Activated naive CD8-positive, alpha-beta T cell treated with anti-CD3 and anti-CD28 coated beads, Interleukin-2, amount 10 ng/mL, durations not matched to agents 7 days and 5 days (primary cell): ENCODE measurements at places on chromosomes 2 and 18.
A peak's percentile ranks its signal among the peaks of the same experiment; 100 is the strongest.

DNA sequence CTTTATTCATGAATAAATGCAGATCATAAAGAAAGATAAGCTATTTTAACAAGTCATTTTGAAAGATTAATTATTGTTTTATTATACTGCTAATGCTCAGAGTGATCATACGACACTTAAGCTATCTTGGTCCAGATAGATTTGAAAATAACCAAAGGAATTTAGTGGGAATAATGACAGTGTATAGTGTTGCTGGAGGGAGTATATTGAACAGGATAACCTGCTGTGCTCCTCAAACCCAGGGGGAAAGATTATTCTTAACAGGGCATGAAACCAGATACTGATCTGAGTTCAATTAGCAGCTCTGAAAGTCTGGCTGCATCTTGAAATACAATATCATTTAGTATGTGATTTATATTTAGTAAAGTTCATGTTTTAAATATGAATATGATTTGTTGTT, 216.3 kb upstream of the ITGA4 start:
- peaks cover 28% of the 10 kb centered on the region for H3K4me1 ChIP-seq
- no peak overlapping the region for H3K27ac ChIP-seq
- no peak for DNase-seq
- no peaks in the 10 kb centered on the region for H3K27me3 ChIP-seq
- H3K4me3 ChIP-seq, result no peak overlapping the region

DNA sequence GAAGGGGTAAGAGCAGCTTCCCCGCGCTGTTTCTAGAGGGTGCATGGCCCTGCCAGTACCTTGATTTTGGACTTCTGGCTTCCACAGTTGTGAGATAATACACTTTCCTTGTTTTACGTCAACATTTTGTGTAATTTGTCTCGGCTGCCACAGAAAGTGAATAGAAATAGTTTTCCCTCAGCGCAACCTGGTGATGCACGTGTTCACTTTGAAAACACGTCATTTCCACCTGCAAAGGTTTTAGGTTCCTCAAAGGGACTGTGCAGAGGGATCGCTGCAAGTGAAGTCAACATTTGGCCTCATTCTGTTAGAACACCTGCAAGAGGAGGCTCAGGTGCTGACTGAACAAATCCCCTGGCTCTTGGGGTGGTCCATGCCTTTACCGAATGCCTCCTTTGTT, 71.7 kb downstream of the LONRF2 start:
- no peaks in the 10 kb centered on the region for H3K4me1 ChIP-seq
- H3K27ac ChIP-seq, result no peak overlapping the region
- DNase-seq, result no peak
- peaks cover 6% of the 10 kb centered on the region for H3K27me3 ChIP-seq
- no peaks in the 10 kb centered on the region for H3K36me3 ChIP-seq

GRCh38 chr2:221973502-221973901, 325.3 kb downstream of the PAX3 start:
- DNase-seq, result no peak
- no peaks in the 10 kb centered on the region for H3K36me3 ChIP-seq
- no peak overlapping the region for H3K27ac ChIP-seq
- H3K27me3 ChIP-seq, result no peaks in the 10 kb centered on the region

- H3K36me3 ChIP-seq, result no peaks in the 10 kb centered on the region
- no peaks in the 10 kb centered on the region for H3K27me3 ChIP-seq
- no peaks in the 10 kb centered on the region for H3K4me1 ChIP-seq
- DNase-seq, result no peak
Measured at GRCh38 chr2:132730611-132731010, 60.6 kb upstream of the LYPD1 start.

DNA sequence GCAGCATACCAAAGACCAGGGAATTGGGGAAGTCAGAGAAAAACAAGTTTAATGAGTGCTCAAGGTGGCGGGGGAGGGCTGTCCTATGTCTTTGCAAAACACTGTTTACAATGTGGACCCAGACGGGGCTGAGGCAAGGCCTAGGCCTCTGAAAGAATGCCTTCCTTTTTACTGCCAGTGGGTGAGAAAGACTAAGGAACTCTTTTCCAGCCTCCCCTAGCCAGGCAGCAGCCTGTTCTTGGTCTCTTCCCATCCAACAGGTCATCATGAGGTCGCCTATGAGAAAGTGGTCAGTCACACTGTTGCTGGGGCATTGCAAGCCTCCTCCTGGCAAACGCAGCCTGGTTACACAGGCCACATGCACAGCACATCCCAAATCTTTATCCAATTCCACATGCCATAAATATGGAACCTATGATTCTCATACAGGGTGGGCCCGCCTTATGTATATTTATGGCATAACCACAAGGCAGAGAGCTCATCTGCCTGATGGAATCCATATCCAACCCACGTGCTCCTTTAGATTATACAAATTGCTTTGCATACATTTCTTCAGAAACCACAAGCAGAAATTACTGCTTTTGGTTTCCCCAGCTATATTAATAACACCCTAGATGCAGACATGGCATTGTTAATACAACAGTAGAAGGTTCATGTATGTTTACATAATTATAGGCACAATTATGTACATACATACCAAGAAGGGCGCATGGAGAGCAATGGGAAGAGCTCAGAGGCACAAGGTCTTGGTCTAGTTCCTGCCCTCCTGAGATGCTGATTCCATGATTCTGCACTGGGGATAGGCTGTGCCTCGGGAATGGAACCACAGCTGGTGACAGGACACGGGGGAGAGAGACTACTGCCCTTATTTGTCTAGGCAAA, 48.6 kb downstream of the NRP2 start:
- no peaks in the 10 kb centered on the region for H3K4me1 ChIP-seq
- H3K27me3 ChIP-seq, result peaks cover 1% of the 10 kb centered on the region
- H3K36me3 ChIP-seq, result peaks cover 2% of the 10 kb centered on the region
- no peak overlapping the region for H3K27ac ChIP-seq
- H3K4me3 ChIP-seq, result no peak overlapping the region

DNA sequence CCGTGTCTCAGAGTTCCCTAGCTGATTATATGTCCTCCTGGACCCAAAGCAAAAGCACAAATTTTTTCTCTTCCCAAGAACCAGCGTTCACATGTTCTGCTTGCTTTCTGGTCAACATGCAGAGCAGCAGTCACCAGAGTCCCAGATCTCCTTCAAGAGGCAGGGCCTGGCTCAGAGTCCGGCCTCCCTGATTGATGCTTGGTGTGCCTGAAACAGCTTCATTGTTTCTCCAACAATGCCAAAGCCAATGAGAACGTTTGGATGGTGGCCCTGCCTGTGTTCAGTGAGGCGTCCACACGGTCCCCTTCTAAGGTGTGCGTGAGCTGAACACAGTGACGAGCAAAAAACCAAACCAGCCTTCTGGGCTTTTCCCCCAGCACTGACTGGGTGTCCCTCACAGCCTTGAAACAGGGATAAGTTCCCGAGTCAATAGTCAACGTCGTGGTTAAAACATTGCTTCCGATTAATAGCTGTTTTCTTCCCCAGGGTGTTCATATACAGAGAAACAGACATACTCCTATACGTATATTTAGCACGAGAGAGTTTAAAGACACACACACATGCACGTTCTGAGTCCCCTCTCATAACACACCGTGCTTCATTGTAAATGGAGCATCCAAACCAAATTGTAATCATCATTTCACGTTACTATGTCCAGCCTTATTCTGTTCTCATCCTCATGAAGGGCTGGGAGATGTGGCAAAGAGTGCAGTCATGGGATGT, 19.3 kb upstream of the POU3F3 start:
- H3K36me3 ChIP-seq, result no peaks in the 10 kb centered on the region
- no peaks in the 10 kb centered on the region for H3K4me1 ChIP-seq
- no peak overlapping the region for H3K27ac ChIP-seq
- H3K27me3 ChIP-seq, result peaks cover 17% of the 10 kb centered on the region
- H3K4me3 ChIP-seq, result no peak overlapping the region

GRCh38 chr2:67510745-67511144, 113.6 kb downstream of the ETAA1 start:
- no peaks in the 10 kb centered on the region for H3K4me1 ChIP-seq
- H3K27me3 ChIP-seq, result no peaks in the 10 kb centered on the region
- no peak overlapping the region for H3K4me3 ChIP-seq
- DNase-seq, result no peak
- no peak overlapping the region for H3K27ac ChIP-seq

DNA sequence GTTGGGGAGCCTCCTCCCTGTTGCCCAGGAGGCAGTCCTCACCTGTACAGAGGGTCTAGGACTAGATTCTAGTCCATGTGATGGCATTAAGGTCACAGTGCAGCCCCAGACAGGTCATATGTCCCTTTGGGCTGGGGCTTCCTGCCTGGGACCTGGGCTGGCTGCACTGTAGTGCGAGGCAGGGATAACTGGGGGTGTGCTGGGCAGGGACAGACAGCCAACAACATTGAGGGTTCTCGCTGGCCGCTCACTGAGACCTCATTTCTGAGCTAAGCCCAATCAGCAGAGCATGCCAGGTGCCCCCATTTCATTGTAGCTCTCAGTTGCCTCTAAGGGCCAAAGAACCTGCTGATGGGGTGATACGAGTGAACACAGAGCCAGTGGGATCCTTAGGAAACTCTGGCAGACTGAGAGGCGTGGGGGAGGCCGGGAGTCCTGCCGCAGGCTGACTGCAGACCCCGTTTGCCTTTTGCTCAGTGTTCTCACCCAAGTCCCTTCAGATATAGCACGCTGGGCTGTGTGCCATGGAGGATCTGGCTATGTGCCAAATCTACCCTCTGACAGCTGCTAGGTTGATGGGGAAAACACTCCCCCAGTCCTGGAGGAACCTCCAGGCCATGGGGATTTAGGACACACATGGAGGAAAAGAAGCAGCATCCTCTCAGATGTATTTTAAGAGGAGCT, 51.9 kb downstream of the DYSF start:
- peaks cover 3% of the 10 kb centered on the region for H3K27me3 ChIP-seq
- no peaks in the 10 kb centered on the region for H3K36me3 ChIP-seq
- no peak overlapping the region for H3K27ac ChIP-seq
- H3K4me1 ChIP-seq, result peaks cover 2% of the 10 kb centered on the region

DNA sequence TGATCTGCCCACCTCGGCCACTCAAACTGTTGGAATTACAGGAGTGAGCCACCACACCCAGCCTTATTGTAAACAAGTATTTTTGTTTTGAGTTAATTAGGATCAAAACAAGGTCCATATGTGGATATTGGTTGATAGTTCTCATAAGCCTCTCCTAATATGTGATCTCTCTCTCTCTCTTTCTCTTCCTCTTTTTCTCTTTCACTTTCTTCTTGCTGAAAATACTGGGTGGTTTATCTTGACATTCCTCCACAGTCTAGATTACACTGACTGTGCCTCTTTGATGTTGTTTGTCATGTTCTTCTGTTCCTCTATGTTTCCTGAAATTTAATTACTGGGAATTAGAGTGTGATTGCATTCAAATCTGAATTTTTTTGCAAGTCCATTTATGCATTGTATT, 547.5 kb upstream of the NRXN1 start:
- no peaks in the 10 kb centered on the region for H3K36me3 ChIP-seq
- no peak for DNase-seq
- no peaks in the 10 kb centered on the region for H3K4me1 ChIP-seq
- no peak overlapping the region for H3K27ac ChIP-seq
- no peak overlapping the region for H3K4me3 ChIP-seq
- H3K27me3 ChIP-seq, result no peaks in the 10 kb centered on the region

GRCh38 chr18:2818281-2818680, 28.5 kb upstream of the EMILIN2 start:
- H3K27ac ChIP-seq, result no peak overlapping the region

DNA sequence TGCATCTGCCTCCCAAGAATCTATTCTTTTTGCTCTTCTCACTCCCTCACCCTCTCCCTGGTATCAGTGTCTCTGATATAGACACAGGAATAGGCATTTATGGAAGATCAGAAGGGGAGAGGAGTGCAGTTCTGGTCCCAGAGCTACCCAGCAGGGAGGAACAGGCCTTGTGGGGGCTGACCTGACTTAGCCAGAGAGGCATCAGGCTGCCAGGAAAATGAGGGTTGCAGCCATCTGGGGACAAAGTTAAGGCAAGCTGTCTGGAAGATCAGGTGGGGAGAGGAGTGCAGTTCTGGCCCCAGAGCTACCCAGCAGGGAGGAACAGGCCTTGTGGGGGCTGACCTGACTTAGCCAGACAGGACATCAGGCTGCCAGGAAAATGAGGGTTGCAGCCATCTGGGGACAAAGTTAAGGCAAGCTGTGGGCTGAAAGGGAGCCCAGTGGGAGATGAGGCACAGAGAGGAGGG, 69.9 kb upstream of the HK2 start:
- peak overlapping the region; percentile 21 for H3K4me3 ChIP-seq
- no peaks in the 10 kb centered on the region for H3K36me3 ChIP-seq
- H3K27me3 ChIP-seq, result peaks cover 5% of the 10 kb centered on the region
- peaks cover 12% of the 10 kb centered on the region for H3K4me1 ChIP-seq
- no peak for DNase-seq

DNA sequence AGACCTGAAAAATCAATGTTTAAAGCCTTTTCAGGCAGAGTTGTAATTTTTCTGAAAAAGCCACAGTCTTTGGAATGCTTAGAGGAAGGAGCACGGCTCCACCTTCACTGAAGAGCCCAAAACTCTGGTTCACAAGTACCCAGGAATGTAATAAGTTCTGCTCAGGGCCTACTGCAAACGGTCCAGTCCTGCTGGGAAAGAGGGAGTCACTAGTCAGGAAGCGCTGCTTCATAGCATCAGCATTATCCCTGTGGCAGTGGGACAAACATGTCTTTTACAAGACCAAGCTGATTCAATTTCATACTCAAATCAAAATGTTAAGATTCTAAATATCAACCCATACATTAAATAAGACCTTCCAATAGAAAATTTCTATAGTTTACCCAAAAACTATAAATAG, 152.9 kb upstream of the PGAP1 start:
- peaks cover 74% of the 10 kb centered on the region for H3K36me3 ChIP-seq
- H3K27ac ChIP-seq, result no peak overlapping the region
- H3K4me1 ChIP-seq, result peaks cover 2% of the 10 kb centered on the region
- DNase-seq, result no peak
- no peak overlapping the region for H3K4me3 ChIP-seq

- H3K4me3 ChIP-seq, result peak overlapping the region; percentile 29
- DNase-seq, result no peak
- H3K27me3 ChIP-seq, result no peaks in the 10 kb centered on the region
- H3K4me1 ChIP-seq, result peaks cover 29% of the 10 kb centered on the region
Measured at GRCh38 chr2:190678444-190679162, 29.7 kb downstream of the NAB1 start.

DNA sequence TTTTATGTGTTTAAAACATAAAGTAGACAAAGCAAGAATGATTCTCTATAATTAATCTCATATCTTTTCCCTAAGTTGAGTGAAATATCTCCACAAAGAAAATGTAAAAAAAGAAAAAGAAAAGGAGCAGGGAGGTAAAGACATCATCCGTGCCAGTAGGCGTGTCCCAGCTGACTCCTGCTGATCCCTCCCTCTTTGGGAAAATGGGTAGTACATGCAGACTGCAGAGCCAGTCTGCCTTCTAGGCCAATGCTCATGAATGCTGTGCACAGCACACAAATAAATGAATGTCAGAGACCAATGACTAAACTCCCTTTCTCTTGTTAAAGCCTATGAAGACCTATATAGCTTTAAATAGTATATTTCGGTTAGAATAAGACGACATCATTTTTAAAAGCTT, 64.7 kb downstream of the RAPH1 start:
- no peak for DNase-seq
- no peaks in the 10 kb centered on the region for H3K4me1 ChIP-seq
- H3K36me3 ChIP-seq, result no peaks in the 10 kb centered on the region
- no peak overlapping the region for H3K4me3 ChIP-seq

GRCh38 chr2:63741884-63742579, 99.7 kb upstream of the UGP2 start:
- H3K36me3 ChIP-seq, result no peaks in the 10 kb centered on the region
- H3K4me3 ChIP-seq, result no peak overlapping the region
- H3K27me3 ChIP-seq, result no peaks in the 10 kb centered on the region
